Esophagus (tissue), 2 donors: ENCODE measurements at places on chromosomes 7 and 10. TPM values are rescaled to one million over a fixed set of nuclear protein-coding genes. Genes with fewer than 3 reads are reported as not detected.

Gene NUTM2B
- 1.5 TPM for polyA plus RNA-seq

Gene RBM20
- 2.7 TPM for polyA plus RNA-seq

Gene ECHS1
- polyA plus RNA-seq: 85.4 TPM

Gene SPDYE8
- polyA plus RNA-seq: not detected

Gene ZNF804B
- polyA plus RNA-seq: not detected

Gene LRCH4
- 32.3 TPM for polyA plus RNA-seq

Gene SEC31B
- 9.1 TPM for polyA plus RNA-seq

Gene UCMA
- polyA plus RNA-seq: not detected

Gene HOXA7
- 1.5 TPM for polyA plus RNA-seq

Gene PBLD
- 1.2 TPM for polyA plus RNA-seq

Gene OPALIN
- not detected for polyA plus RNA-seq

Gene C10orf90
- 0.05 TPM for polyA plus RNA-seq

Gene OPN1SW
- not detected for polyA plus RNA-seq

Gene SPDYE2
- 0.05 TPM for polyA plus RNA-seq

Gene TLX1
- polyA plus RNA-seq: not detected

Gene CUBN
- 0.22 TPM for polyA plus RNA-seq

Gene IL2RA
- 0.18 TPM for polyA plus RNA-seq

Gene CHAT
- polyA plus RNA-seq: not detected

Gene PRSS2
- polyA plus RNA-seq: 0.61 TPM

Gene SPDYE5
- 0.02 TPM for polyA plus RNA-seq

Gene UPK3B
- polyA plus RNA-seq: 63.9 TPM

Gene TRAPPC14
- polyA plus RNA-seq: 18.5 TPM

Gene SFRP5
- 0.65 TPM for polyA plus RNA-seq

Gene LRRD1
- polyA plus RNA-seq: not detected

Gene ADCYAP1R1
- 0.11 TPM for polyA plus RNA-seq

Gene ANKMY2
- 5.0 TPM for polyA plus RNA-seq

Gene CRYGN
- 0.01 TPM for polyA plus RNA-seq

Gene TRIL
- 0.55 TPM for polyA plus RNA-seq

Gene MALRD1
- 0.14 TPM for polyA plus RNA-seq

Gene SLC29A4
- polyA plus RNA-seq: 0.49 TPM

Gene GALNT17
- polyA plus RNA-seq: 6.1 TPM

Gene ADCY1
- polyA plus RNA-seq: 0.18 TPM

Gene PIP4K2A
- polyA plus RNA-seq: 6.1 TPM

Gene NOBOX
- not detected for polyA plus RNA-seq

Gene FAS
- 10.2 TPM for polyA plus RNA-seq

Gene EN2
- polyA plus RNA-seq: 0.02 TPM

Gene BTBD16
- 0.20 TPM for polyA plus RNA-seq

Gene FAM237B
- polyA plus RNA-seq: not detected

Gene RELN
- 0.10 TPM for polyA plus RNA-seq

Gene WAPL
- 9.9 TPM for polyA plus RNA-seq

Gene WNT2
- 0.02 TPM for polyA plus RNA-seq

Gene CAMK1D
- 5.4 TPM for polyA plus RNA-seq

Gene HGF
- 0.47 TPM for polyA plus RNA-seq

Gene HELLS
- 6.3 TPM for polyA plus RNA-seq

Gene MRLN
- not detected for polyA plus RNA-seq

Gene ZNF727
- 0.08 TPM for polyA plus RNA-seq

Gene DNAAF5
- 14.6 TPM for polyA plus RNA-seq

Gene INA
- 0.28 TPM for polyA plus RNA-seq

Gene HPS1
- 24.6 TPM for polyA plus RNA-seq

Gene CALY
- 0.05 TPM for polyA plus RNA-seq

Gene FAM13C
- 2.7 TPM for polyA plus RNA-seq
